ENCODE measurements at places on chromosomes 7 and 10.

DNA sequence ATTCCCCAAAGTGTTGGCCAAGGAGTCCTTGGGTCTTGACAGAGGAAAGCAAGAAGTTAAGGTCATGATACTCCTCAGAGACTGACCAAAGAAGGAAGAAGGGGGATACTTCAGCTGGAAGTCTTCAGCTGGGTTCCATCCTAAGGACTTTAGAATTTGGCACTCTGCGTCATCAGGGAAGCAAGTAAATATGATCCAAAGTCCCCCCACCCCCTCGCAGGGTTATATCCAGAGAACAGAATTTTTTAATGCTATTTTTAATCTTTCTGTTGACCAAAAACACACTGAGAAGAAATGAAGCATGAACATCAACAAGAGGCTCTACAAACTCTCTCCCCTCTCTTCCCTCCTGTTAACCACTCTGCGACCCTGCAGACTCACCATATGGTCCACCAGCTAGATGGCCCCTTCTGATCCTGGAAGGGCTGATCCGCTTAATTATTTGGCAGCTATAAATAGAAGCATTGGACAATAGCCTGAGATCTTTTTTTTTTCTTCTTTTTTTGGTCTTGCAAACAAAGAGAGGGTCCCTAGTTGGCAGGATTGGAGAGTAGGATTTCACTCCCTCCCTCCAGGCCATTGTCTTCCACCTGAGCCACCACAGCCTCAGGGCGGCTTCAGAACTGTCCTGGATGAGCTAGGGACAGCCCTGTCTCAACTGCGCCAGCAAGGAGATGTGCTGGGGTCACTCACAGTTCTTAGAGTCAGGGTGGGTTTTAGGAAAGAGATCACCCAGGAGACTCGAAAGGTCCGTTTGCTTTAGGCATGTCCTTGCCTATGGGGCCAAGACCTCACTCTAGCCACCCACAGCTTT, 196.0 kb downstream of the KCNMA1 start:
- H3K27ac ChIP-seq = no peak overlapping the region
- H3K27me3 ChIP-seq = no peaks in the 10 kb centered on the region
- H3K36me3 ChIP-seq = no peaks in the 10 kb centered on the region
- H3K4me1 ChIP-seq = no peaks in the 10 kb centered on the region
- no peak for DNase-seq
- no peak overlapping the region for H3K4me3 ChIP-seq

GRCh38 chr10:11823122-11823988, at the start of gene PROSER2:
PROSER2 (plus strand) TSS chr10:11823356; CDS start chr10:11852078, 28,722 bp downstream.
- no peaks in the 10 kb centered on the region for H3K36me3 ChIP-seq
- H3K4me3 ChIP-seq = peak within 1 kb of the TSS; percentile 69
- no peaks in the 10 kb centered on the region for H3K27me3 ChIP-seq
- peak within 1 kb of the TSS; percentile 75 for H3K27ac ChIP-seq
- peak; percentile 63 for DNase-seq

DNA sequence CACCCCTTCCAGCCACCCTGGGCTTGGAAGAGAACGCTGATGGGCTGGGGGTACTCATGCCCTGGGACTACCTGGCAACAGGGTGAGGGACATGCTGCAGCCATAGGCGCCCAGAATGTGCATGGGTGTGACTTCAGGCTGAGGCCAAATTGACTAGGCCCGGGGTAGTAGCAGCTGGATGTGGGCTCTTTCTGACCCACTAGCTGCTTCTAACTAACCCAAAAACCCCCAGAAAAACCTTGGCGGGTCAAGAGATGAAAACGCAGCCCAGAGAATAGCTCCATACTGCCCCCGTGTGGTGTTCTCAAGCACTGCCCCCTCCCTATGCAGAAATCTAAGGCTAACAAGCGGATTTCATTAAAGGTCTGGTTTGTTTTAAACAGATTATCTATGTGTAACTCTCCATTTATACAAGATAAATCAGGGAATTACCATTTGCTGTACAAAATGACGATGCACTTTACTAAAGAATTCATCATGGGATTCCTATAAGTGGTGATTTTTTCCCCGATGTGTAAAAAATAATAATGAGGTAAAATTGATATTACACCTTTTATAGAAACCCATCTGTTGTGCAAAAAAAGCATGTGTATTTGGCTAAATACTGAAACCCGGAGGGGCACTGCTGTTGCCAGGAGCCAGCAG, 4.2 kb downstream of the SMARCD3 start:
- H3K27me3 ChIP-seq = no peaks in the 10 kb centered on the region
- peak; percentile 36 for DNase-seq
- H3K4me3 ChIP-seq = no peak overlapping the region
- peaks cover 51% of the 10 kb centered on the region for H3K4me1 ChIP-seq
- H3K27ac ChIP-seq = no peak overlapping the region
- H3K36me3 ChIP-seq = peaks cover 11% of the 10 kb centered on the region

DNA sequence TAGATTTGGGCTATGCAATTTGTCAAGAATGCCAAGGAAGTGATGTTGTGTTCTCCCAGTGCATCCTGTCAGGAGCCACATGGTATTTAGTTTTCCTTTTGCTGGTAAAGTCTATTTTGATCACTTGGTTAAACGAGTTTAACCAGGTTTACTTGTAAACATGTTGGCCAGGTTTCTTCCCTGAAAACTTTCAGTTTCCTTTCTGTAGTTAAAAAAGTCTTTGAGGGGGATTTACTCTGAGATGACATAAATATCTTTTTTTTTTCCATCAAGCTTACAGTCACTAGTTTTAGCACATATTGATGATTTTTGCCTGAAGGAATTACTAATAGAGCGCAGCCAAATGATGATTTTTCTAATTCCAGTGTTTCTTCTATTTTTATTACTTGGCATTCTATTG, 320.5 kb downstream of the PHF14 start:
- H3K27ac ChIP-seq = no peak overlapping the region
- H3K4me1 ChIP-seq = no peaks in the 10 kb centered on the region
- DNase-seq = no peak
- no peak overlapping the region for H3K4me3 ChIP-seq

DNA sequence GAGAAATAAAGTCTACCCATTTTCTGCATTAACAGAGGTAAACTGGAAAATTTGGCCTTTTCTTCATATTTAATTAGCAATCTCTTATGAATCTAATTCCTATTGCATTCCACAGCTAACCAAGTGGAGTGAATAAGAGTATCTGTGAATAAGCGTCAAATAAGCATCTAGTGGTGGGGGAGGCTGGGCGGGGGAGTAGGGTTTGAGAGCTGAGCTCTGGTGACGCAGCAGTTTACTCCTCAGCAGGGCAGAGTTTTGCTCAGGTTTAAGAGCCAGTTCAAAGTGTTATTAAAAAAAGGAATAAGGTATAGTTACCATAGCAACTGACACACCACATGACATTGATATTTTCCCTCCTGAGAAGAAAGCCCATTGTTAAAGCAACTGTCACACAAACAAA, 1346.8 kb upstream of the CELF2 start:
- H3K4me3 ChIP-seq = no peak overlapping the region
- no peaks in the 10 kb centered on the region for H3K36me3 ChIP-seq
- H3K27ac ChIP-seq = no peak overlapping the region
- no peak for DNase-seq

DNA sequence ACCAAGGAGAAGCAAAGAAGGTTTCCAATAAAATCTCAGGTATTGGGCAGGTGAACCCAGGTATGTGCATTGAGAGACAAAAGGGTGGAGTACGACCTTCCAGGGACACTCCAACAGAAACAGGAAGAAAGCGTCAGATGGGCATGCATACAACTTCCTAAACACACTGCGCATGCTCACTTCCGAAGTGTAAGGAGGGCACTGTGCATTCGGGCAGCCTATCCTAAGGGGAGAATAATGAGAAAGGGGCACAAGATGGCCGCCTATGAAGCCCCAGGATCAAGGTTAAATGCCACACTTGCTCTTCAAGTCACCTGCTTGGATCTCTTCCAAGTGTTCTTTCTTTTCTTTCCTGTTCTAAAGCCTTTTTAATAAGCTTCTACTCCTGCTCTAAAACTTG, 39.4 kb upstream of the PRSS1 start:
- H3K27ac ChIP-seq = no peak overlapping the region
- no peak for DNase-seq
- H3K27me3 ChIP-seq = no peaks in the 10 kb centered on the region
- no peak overlapping the region for H3K4me3 ChIP-seq
- no peaks in the 10 kb centered on the region for H3K36me3 ChIP-seq
- no peaks in the 10 kb centered on the region for H3K4me1 ChIP-seq

- H3K4me1 ChIP-seq = peaks cover 3% of the 10 kb centered on the region
- no peaks in the 10 kb centered on the region for H3K36me3 ChIP-seq
- no peak overlapping the region for H3K27ac ChIP-seq
- peak; percentile 49 for DNase-seq
- no peak overlapping the region for H3K4me3 ChIP-seq
Observed at GRCh38 chr10:84783386-84783785, 455.0 kb downstream of the CCSER2 start.

- peak; percentile 100 for DNase-seq
- H3K27me3 ChIP-seq = no peaks in the 10 kb centered on the region
- H3K4me3 ChIP-seq = peak overlapping the region; percentile 89
- peak overlapping the region; percentile 100 for H3K27ac ChIP-seq
Observed at GRCh38 chr7:139340037-139340807, 915 bp upstream of the FMC1 start.

GRCh38 chr10:22556774-22557173, 157.6 kb downstream of the PIP4K2A start:
- DNase-seq = no peak
- H3K4me3 ChIP-seq = no peak overlapping the region
- H3K4me1 ChIP-seq = no peaks in the 10 kb centered on the region
- no peak overlapping the region for H3K27ac ChIP-seq
- no peaks in the 10 kb centered on the region for H3K27me3 ChIP-seq
- H3K36me3 ChIP-seq = no peaks in the 10 kb centered on the region

DNA sequence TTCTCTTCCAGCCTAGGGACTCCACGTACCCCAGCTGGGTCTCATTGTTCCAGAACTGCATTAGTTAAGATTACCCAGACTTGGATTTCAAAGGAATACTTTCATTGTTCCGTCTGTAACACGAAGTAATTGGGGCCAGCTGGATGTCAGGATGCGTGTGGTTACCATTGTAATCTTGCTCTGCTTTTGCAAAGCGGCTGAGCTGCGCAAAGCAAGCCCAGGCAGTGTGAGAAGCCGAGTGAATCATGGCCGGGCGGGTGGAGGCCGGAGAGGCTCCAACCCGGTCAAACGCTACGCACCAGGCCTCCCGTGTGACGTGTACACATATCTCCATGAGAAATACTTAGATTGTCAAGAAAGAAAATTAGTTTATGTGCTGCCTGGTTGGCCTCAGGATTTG, 21.0 kb downstream of the LRRC17 start:
- no peaks in the 10 kb centered on the region for H3K27me3 ChIP-seq
- H3K4me3 ChIP-seq = no peak overlapping the region
- DNase-seq = peak; percentile 7
- no peaks in the 10 kb centered on the region for H3K4me1 ChIP-seq

DNA sequence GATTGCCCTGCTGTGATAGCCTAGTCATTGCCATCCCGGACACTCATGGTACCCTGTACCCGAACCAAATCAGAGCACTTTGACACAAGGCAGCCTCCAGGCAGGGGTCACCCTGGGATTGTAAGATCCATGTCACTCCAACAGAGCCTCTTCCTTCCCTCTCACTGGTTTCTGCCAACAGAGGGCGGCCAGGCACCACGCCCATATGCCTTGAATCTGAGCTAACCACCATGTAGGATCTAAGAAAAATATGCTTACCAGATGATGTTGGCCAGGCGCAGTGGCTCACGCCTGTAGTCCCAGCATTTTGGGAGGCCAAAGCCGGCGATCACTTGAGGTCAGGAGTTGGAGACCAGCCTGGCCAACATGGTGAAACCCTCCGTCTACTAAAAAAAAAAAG, 389.2 kb upstream of the KLF6 start:
- no peaks in the 10 kb centered on the region for H3K36me3 ChIP-seq
- no peaks in the 10 kb centered on the region for H3K27me3 ChIP-seq
- no peak overlapping the region for H3K4me3 ChIP-seq
- no peaks in the 10 kb centered on the region for H3K4me1 ChIP-seq
- no peak overlapping the region for H3K27ac ChIP-seq

DNA sequence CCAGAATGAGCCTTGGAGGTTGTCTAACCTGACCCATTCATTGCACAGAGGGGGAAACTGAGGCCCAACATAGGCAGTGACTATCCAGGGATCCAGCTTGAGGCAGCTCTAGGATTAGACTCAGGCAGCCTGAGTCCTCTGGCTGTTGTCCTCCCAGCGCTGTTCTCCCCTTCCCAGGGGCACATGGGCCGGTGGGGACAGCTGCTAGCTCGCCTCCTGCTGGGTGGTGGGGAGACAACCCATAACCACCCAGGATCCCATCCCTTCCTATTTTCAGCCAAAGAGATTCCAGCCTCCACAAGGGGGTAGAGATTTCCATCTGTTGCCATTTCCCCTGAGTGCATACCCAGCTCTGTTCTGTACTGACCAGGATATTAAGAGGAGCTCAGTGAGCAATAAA, 145.1 kb upstream of the GPR26 start:
- H3K4me1 ChIP-seq = no peaks in the 10 kb centered on the region
- no peaks in the 10 kb centered on the region for H3K36me3 ChIP-seq
- no peak overlapping the region for H3K4me3 ChIP-seq

GRCh38 chr10:52855546-52856325, 83.2 kb upstream of the MBL2 start:
- H3K4me1 ChIP-seq = no peaks in the 10 kb centered on the region
- no peaks in the 10 kb centered on the region for H3K36me3 ChIP-seq
- H3K4me3 ChIP-seq = no peak overlapping the region
- H3K27me3 ChIP-seq = no peaks in the 10 kb centered on the region
- no peak overlapping the region for H3K27ac ChIP-seq

DNA sequence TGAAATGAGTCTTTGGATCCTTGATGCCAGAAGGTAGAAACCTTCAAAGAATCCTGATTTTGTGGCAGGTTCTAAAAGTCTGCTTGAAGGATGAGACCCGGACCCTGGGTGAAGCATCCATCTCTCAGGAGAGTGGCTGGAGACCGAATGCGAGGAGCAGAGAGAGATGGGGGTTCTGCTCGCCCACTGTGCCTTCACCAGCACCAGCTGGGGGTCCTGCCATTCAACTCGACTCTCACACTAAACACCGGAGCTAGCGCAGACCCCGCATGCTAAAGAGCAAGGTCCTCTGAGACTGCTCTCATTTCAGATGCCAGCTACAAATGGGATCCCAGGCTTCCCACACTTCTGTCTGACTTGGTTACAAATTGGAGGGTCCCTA, 218.4 kb downstream of the GLRX3 start:
- no peak for DNase-seq
- H3K36me3 ChIP-seq = no peaks in the 10 kb centered on the region
- H3K27ac ChIP-seq = no peak overlapping the region
- no peak overlapping the region for H3K4me3 ChIP-seq

DNA sequence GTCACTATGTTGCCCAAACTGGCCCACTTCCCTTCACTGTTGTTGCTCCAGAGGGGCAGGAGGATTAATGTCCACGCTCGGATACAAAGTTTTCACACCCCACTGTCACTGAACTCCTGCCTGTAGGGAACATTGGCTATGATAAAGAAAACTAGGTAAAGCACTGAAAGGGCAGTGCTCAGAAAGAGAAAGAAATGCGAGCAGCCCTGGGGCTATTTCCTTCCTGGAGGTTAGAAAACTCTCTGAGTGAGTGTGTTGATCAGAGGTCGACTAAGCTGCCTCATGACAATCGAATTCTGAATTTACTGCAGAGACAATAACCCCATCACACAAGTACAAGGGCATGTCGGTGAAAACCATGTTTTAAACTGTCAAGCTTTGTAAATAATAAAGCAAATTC, 227.2 kb upstream of the PITRM1 start:
- H3K4me1 ChIP-seq = no peaks in the 10 kb centered on the region
- no peaks in the 10 kb centered on the region for H3K36me3 ChIP-seq
- DNase-seq = no peak
- no peaks in the 10 kb centered on the region for H3K27me3 ChIP-seq

- H3K36me3 ChIP-seq = no peaks in the 10 kb centered on the region
- peaks cover 9% of the 10 kb centered on the region for H3K4me1 ChIP-seq
- no peak overlapping the region for H3K27ac ChIP-seq
- no peaks in the 10 kb centered on the region for H3K27me3 ChIP-seq
- DNase-seq = no peak
Observed at GRCh38 chr10:86651021-86651471, 3.3 kb upstream of the OPN4 start.
